ENCODE measurements at places on chromosomes 3 and 15.

DNA sequence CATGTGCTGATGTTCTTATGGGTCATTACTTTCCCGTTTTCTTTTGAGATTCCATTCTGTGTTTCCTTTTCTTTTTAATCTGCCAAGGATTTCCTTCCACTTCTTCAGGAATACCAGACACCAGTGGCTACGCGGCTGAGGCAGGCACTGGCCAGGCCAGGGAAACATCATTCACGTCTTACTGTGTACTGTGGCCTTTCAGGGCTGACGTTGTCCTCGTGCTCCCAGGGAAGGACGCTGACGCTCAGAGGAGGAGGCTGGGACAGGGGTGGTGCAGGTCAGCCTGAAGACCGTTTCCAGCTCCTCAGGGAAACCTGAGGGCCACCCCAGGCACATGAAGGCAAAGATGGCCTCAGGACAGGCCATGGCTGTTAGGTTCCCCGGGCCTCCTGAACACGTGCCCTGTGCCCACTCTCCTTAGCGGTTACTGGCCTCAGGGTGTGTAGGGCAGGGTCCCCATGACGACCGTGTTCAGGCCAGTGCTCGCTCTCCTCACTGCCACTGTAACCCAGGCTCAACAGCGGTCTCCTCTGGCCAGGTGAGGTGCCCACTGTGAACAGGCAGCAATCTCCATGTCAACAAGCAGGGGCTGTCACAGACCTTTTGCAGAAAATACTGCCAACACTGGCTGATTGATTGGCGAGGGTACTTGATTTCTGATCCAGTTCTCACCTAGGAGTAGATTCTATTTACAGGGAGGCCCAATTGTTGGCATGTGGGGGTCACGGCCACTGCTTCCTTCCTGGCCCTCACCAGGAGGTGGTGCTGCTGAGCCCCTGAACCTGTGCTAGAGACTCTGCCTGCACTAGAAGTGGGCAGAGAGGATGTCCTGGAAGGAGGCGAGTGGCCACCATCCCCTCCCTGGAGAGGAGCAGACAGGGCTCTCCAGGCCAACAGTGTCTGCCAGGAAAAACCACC, 169.5 kb downstream of the ATP10A start:
- no peak for DNase-seq

DNA sequence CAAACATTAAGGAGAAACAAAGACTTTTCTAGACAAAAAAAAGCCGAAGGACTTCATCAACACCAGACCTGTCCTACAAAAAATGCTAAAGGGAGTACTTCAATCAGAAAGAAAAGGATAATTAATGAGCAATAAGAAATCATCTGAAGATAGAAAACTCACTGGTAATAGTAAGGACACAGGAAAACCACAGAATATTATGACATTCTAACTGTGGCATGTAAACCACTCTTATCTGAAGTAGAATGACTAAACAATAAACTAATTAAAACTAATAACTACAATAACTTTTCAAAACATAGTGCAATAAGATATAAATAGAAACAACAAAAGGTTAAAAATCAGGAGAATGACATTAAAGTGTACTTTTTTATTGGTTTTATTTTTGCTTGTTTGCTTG, 584.5 kb upstream of the CCDC54 start:
- no peak for DNase-seq

DNA sequence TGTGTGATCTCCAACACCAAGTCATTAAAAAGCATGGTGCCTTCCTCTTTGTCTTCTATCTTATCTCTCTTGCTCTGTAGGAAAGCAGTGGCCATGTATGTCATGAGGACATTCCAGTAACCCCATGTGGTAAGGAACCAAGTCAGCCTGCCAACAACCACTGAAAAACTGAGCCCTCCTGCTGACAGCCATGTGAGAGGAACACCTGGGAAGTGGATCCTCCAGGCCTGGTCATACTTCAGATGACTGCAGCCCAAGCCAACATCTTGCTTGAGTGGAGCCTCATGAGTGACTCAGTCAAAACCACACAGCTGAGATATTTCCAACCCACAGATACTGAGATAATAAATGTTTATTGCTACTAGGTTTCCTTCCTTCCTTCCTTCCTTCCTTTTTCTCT, 597.3 kb downstream of the ZIC1 start:
- no peak for DNase-seq

DNA sequence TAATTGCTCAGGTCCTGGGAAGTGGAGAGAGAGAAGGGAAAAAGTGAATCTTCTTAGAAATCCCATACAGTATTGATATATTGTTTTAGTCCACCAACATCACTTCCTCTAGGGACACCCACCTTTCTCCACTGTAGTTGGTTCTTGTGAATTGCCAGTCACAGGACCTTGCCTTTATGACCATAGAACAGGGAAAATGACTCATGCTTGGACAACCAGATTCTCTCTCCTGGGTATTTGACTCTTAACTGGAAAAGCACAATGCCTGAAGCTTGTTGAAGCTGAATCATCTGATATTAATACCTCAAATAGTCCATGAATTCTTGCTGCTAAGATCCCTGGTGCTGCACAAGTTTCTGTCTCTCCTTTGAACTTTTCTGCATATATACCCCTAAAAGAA, 32.5 kb upstream of the DCLK3 start:
- DNase-seq: no peak

DNA sequence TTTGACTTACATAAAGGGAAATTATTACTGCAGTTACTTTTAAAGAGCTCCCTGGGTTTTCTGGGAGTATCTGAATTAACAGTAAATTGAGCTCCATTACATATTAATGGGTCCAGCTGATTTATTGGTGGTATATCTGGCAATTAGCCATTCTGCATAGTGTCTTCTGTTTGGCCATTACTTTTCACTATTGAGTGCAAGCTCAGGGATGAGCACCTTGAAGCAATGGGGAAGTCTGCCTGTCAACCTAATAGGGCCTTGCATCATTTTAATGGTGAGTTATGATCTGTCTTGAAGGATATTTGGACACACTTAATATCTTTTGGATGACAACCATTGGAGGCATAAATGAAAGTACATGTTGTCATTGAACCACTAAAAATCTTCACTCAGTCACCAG, 73.8 kb downstream of the MFSD1 start:
- no peak for DNase-seq

DNA sequence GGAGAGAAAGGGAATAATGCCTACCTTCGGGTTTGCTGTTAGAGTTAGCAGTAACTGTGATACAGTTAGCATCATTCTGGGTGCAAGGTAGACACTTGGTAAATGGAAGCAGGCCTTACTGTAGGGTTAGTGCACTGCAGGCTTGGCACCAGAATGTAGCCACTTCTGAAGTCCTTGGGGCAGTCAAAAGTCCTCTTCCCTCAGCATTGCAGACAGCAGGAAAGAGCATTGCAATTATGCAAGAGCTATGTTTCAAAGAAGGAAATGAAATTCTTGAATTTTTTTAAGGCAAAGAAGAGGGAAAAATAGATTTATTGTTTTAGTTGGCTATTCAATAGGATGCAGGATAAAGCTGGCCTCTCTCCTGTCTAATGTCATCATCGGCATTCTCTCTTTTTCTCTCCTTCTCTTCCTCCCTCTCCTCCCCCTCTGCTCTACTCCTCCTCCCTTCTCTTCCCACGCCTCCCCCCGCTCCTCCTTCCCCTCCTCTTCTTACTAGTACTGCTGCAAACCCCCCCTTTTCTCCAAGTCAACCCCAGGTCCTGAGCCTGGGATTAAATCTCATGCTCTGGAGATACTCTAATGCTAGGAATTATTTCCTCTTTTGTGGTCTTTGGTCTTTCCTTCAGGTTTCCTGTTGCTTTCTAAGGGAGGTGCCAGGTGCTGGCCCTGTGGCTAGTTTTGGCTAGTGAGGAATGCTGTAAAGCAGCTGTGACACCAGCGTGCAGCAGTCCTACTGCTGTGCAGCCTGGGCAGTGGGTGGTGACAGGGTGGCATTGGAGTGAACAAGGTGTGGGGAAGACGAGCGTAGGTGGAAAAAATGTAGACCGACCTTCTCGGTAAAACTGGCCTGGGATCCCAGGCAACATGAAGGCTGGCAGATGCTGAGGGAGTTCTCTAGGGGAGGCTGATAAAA, 21.7 kb downstream of the EEFSEC start:
- no peak for DNase-seq

All from activated T-helper 9 cell treated with anti-CD3 and anti-CD28 coated beads, Interleukin-2, amount 50 U/mL, for 16 hours (primary cell).